ENCODE measurements at places on chromosomes 12 and 14. TPM values are rescaled to one million over a fixed set of nuclear protein-coding genes. Genes with fewer than 3 reads are reported as not detected.

DNA sequence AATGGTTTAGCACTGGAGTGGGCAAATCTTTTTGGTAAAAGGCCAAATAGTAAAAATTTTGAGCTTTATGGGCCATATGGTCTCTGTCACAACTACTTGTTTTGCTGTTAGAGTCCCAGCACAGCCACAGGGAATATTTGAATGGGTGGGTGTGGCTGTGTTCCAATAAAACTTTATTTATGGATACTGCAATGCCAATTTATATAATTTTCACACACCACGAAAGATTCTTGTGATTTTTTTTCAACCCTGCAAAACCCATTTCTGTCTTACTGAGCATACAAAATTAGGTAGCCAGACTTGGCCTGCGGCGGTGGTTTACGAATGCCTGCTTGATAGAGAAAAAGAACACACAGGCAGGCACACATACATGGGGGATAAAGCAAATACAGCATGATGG lies 28.3 kb downstream of the TMEM120B start:
- no peaks in the 10 kb centered on the region for H3K36me3 ChIP-seq
- no peak for DNase-seq
- H3K27ac ChIP-seq = no peak overlapping the region
- H3K4me1 ChIP-seq = no peaks in the 10 kb centered on the region
- no peak overlapping the region for H3K4me3 ChIP-seq
- no peaks in the 10 kb centered on the region for H3K27me3 ChIP-seq

DNA sequence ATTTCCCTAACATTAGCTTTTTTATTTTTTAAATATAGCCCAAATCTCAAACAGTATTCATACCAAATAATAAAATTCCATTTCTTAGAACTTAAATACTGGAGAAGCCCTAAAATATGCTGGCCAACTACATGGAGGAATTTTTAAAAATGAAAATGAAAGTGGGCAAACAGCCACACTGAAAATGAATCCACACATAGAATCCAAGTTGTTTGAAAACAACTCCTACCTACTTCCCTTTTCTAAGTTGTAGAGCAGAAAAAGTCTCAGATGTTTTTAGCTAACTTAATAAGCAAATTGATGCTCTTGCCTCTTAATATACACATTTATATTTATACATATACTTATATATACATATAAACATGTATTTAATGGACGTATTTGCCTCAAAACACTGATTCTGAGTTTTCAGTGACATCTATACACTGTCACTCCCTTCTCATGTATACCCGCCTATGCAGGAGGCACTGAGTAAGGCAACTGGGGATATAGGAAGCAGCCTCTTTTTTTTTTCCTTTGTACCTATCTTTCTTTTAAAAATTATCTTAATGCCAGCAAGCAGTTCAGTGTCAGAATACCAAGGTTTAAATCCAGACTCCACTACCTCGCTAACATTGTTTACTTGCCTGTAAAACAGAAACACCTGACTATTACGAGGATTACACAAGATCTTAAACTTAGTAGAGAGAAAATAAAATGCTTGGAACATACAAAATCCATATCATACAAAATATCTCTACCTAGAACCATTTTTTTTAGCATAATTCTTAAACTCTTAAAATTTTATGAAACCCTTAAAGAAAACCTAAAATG lies 13.3 kb downstream of the DICER1 start:
- no peak overlapping the region for H3K27ac ChIP-seq
- H3K36me3 ChIP-seq = peaks cover 33% of the 10 kb centered on the region
- peaks cover 15% of the 10 kb centered on the region for H3K4me1 ChIP-seq
- no peak for DNase-seq

The SOAT2 gene
- 5.9 TPM for total RNA-seq

DNA sequence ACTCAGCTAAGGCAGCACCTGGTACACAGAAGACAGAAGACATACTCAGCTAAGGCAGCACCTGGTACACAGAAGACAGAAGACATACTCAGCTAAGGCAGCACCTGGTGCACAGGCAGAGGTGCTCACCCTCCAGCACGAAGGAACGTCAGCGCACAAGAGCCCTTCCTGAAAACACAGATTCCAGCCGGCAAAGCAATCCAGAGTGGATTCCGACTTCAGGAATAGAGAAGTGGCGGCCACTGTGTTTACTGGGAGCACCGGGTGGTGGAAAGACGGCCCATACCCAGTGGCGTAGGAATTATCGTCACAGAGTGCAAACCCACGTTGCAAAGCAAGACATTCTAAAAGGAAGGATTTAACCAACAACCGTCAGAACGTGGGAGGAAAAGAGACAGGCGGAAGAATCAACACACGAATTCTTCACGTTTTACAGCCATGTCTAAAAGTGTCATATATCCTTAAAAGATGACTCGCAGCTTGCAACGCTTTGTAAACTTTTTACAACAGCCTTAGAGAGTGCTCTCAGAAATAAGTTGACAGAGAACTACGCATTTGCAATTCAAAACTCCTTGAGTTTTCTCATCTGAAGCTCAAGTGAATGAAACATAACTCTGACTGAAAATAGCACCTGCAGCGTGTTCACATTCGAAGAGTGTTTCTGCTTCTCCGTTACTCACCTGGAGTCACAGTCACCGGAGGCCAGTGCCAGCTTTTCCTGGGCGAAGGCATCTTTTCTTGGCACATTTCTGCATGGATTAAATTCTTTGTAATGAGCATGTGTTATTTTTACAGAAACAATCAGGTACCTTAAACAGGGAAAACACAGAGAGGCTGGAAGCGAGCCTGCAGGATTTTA lies 55.8 kb upstream of the GALNT9 start:
- peaks cover 3% of the 10 kb centered on the region for H3K27me3 ChIP-seq
- H3K36me3 ChIP-seq = no peaks in the 10 kb centered on the region
- no peak for DNase-seq
- no peaks in the 10 kb centered on the region for H3K4me1 ChIP-seq
- H3K27ac ChIP-seq = no peak overlapping the region
- no peak overlapping the region for H3K4me3 ChIP-seq

GRCh38 chr12:67572492-67572891 lies 76.1 kb upstream of the DYRK2 start:
- no peak for DNase-seq
- H3K4me1 ChIP-seq = no peaks in the 10 kb centered on the region
- H3K36me3 ChIP-seq = peaks cover under 1% of the 10 kb centered on the region
- H3K27ac ChIP-seq = no peak overlapping the region
- H3K4me3 ChIP-seq = no peak overlapping the region
- peaks cover 3% of the 10 kb centered on the region for H3K27me3 ChIP-seq

All from activated CD8-positive, alpha-beta memory T cell treated with anti-CD3 and anti-CD28 coated beads, Interleukin-2, amount 10 ng/mL, durations not matched to agents 7 days and 5 days (primary cell).